ENCODE measurements at places on chromosomes 16 and 17. TPM values are rescaled to one million over a fixed set of nuclear protein-coding genes. Genes with fewer than 3 reads are reported as not detected.

HOXB4 gene
- total RNA-seq = 1.2 TPM

PRM3 gene
- not detected for total RNA-seq

KCNH6 gene
- total RNA-seq = not detected

KLHL10 gene
- total RNA-seq = not detected

KRT14 gene
- total RNA-seq = not detected

PPP1R27 gene
- not detected for total RNA-seq

KRT25 gene
- not detected for total RNA-seq

GRCh38 chr16:89685916-89686315 lies 573 bp upstream of the CDK10 start:
- no peak for DNase-seq

DNA sequence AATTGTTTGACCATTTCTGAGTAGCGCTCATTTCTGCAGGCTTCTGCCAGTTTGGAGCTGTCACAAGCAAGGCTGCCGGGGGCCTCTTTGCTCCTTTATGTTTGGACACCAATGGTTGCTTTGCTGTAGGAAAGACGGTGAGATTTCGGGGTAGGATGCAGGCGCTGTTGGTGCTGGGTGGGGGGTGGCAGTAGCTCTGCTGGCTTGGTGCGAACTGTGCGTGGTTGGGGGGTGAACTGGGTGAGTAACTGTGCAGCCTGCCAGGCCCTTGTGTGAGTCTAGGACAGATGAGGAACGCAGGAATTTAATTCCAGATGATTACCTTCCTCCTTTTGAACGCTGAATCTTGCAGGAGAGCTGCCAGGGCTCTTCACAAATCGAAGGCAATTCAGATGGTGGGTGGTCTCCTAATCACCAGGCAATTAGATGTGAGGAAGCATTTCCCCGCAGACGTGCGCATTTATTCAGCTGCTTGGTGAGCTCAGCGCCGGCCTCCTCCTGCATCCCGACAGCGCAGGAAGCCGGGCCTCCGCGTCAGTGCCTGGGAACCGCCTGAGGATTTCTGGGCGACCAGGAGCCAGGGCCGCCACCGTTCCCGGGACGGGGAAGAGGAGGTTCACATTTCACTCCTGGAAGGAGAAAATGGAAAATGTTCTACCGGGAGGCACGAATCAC lies 154.4 kb downstream of the FOXL1 start:
- DNase-seq = no peak

DNA sequence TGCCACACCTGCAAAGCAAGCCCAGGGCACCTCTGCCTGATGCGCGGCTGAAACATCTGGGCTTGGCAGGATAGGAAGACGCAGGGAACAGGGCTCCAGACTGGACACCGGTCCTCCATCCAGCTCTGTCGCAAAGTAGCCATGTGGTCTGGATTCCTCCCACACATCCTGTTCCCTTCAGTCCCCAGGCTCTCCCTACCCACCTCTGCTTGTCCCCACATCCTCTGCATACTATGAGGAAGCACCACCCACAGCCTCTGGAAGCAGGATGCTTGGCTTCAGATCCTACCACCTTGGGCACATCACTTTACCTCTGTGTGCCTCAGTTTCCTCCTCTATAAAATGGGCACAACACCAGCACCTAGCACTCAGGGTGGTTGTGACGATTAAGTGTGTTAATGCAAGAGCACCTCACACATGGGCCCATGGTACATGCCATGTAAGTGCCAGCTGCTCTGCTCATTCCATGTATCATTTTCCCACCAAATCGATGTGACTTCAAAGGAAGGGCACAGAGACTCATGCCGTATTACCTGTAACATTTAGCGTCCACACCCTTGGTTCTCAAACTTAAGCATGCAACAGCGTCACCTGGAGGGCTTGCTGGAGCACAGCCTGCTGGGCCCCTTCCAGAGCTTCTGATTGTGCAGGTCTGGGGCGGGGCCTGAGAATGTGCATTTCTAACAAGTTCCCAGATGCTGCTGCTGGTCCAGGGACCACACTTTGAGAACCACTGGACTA lies 138.6 kb upstream of the SDK2 start:
- DNase-seq = no peak

DNA sequence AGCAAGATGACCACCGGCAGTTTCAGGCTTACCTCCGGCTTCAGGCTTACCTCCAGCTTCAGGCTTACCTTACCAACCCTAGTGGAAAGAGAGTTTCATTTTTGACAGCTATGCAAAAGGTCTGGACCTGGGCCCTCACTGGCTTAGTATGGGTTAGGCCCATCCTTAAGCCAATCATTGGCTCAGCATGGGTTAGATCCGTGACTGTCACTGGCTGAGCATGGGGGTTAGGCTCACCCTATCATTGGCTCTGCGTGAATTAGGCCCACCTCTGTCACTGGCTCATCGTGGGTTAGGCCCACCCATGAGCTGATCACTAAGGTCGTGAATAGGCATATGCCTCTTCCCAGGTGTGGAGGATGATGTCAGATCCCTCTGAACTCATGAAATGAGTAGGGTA lies 8.1 kb downstream of the NDE1 start:
- no peak for DNase-seq

DNA sequence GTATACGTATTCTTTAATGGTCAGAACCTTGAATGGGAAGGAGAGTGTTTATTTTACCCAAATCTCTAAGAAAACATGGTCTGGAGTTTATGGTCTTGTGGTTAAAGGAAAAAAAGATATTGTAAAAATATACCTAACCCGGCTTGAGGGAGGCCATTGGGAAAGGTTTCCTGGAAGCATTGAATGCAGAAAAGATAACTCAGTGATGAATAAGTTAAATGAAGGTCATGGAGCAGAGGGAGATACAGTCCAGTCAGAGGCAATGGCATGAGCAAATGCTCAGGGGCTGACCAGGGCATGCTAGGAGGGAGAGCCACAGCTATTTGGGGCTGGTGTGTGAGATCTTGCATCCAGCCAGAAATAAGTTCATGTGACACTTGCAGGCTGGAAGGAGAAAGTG lies 430.4 kb upstream of the CDH5 start:
- no peak for DNase-seq

GRCh38 chr16:89364606-89365005 lies 125.8 kb downstream of the ANKRD11 start:
- DNase-seq = no peak

- no peak for DNase-seq
Observed at GRCh38 chr16:877242-878071, 76.9 kb upstream of the GNG13 start.

- no peak for DNase-seq
Observed at GRCh38 chr16:4203748-4204147, 38.1 kb downstream of the SRL start.

DNA sequence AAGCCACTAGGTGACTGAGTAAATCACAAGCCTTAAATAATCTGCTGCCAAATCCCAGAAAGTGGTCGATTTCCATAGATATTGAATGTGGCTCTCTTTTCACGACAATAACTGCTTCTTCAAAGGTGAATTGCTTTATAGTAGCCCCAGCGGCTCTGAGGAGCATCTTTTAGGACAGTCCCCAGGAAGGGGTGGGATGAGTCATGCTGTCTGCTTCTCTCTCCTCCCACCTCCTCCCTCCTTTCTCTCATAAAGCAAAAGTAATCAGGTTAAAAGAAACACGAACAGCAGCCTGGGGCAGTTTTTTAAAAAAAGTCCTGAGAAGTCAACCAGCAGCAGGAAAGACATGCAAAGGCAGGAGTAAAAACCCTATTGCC lies 1.8 kb downstream of the KIAA0513 start:
- DNase-seq = peak; percentile 67

GRCh38 chr17:58452738-58453137 lies 35.4 kb upstream of the RNF43 start:
- peak; percentile 38 for DNase-seq

GRCh38 chr16:72923757-72924156 lies 124.2 kb downstream of the ZFHX3 start:
- no peak for DNase-seq

GRCh38 chr16:67400901-67401300 lies 7.6 kb upstream of the TPPP3 start:
- no peak for DNase-seq

DNA sequence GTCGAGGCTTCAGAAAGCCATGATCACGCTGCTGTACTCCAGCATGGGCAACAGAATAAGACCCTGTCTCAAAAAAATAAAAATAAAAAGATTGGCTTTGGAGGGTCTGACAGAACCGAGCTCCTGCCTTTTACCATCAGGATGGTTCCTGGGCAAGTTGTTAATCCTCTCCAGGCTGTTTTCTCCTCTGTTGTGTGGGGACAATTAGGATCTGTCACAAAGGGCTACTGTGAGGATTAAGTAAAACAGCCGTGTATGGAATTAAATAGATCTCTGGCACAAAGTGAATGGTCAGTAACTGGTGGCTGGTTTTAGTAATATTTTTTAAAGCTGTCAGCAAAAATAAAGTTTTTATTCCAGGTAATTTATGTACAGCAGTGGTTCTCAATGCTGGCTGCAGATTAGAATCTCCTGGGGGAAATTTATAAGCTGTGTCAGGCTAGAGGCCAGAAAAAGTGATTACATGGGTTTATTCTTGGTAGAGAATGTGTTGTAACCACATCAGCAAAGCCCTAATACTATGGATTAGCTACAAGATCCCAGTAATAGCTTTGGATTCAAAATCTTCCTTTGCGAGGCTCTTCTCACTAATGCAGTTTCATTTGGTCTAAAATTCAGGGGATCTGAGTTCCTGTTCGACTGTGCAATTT lies 47.2 kb downstream of the GPRC5B start:
- no peak for DNase-seq

GRCh38 chr17:68457168-68457538 lies at the start of gene WIPI1:
WIPI1 (minus strand) TSS chr17:68457496; CDS start chr17:68457421, 75 bp downstream.
- peak; percentile 81 for DNase-seq
